ENCODE measurements at places on chromosomes 5 and 9.

GRCh38 chr5:127337876-127338275 is 47.3 kb downstream of the MEGF10 start:
- no peak for DNase-seq

DNA sequence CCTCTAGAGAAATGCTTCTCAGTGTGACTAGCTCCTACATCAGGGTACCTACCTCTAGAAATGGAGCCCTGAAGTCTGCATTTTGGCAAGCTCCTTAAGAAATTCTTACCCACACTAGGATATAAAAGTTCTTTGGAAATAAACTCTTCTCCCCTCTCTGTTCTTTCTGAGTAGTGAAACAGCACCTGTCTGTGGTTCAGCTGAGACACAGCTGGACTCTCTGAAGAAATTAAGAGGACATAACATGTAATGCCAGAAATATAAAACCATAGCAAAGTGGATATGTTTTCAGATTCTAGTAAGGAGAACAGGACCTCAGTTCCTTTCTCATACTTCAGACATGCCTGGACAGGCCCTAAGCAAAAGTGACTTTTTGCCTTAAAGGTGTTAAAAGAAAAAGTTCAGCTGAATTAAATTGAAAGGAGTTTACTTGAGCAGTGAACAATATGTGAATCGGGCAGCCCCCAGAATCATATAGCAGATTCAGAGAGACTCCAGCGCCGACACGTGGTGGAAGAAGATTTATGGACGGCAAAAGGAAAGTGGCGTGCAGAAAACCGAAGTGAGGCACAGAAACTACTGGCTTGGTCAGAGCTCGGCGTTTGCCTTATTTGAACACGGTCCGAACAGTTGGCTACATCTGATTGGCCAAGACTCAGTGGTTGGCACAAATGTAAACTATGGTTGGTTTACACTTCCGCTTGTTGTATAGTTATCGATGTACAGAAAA is 64.5 kb downstream of the PRKACG start:
- peak; percentile 1 for DNase-seq

GRCh38 chr9:34254966-34255825 is 73.9 kb downstream of the KIF24 start:
- DNase-seq = peak; percentile 56

GRCh38 chr9:123952641-123953495 is 22.9 kb upstream of the DENND1A start:
- DNase-seq = no peak

- no peak for DNase-seq
These were observed 223 bp downstream of the LRSAM1 start for GRCh38 chr9:127451608-127451857.
